Neural crest cell (in vitro differentiated cells): ENCODE measurements at places on chromosomes 2 and 18. TPM values are rescaled to one million over a fixed set of nuclear protein-coding genes. Genes with fewer than 3 reads are reported as not detected.

NXPH2 gene
- 3.6 and 4.1 TPM in 2 replicates for total RNA-seq

GALR1 gene
- total RNA-seq: not detected in 2 replicates

CHMP1B gene
- total RNA-seq: 23.7 TPM in 2 replicates

MRPS5 gene
- total RNA-seq: 58.8 and 60.7 TPM in 2 replicates

NT5DC4 gene
- total RNA-seq: not detected in 2 replicates

LIMS2 gene
- 7.6 and 8.8 TPM in 2 replicates for total RNA-seq

COQ10B gene
- 9.1 and 9.4 TPM in 2 replicates for total RNA-seq

CROCC2 gene
- total RNA-seq: not detected in 2 replicates

HAT1 gene
- total RNA-seq: 70.8 and 77.7 TPM in 2 replicates

ERMN gene
- total RNA-seq: 0.09 and 0.44 TPM in 2 replicates

MAP3K19 gene
- not detected in 2 replicates for total RNA-seq

DNAH7 gene
- total RNA-seq: 1.5 and 2.6 TPM in 2 replicates

UGT1A9 gene
- not detected in 2 replicates for total RNA-seq

GPR45 gene
- 0.30 TPM in 1 of 2 replicates, not detected in the other for total RNA-seq

MERTK gene
- total RNA-seq: 3.3 and 4.4 TPM in 2 replicates

SERPINB7 gene
- total RNA-seq: not detected in 2 replicates

ERFE gene
- total RNA-seq: 2.6 and 2.8 TPM in 2 replicates

CAD gene
- total RNA-seq: 117 and 127 TPM in 2 replicates

CPO gene
- total RNA-seq: 0.25 and 0.47 TPM in 2 replicates

STK39 gene
- 26.5 and 28.2 TPM in 2 replicates for total RNA-seq
